ENCODE measurements at places on chromosomes 7 and 10.

DNA sequence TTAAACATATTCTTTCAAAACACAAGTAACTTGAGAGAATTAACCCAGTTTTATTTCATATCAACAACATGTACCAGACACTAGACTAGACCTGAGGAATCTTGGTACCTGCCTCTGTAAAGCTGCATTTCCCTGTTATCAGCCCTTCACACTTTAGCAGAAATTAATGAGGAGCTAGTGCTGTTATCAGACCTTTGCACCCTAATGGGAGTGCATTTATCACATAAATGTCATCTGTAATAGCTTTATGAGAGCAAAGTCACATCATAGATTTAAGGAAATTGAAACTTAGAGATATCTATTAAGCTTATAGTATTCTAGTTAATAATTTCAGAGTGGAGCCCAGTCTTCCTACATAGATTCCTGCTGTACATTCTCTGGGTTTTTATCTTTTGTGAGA, 270.4 kb upstream of the YAE1 start:
- DNase-seq, result no peak

DNA sequence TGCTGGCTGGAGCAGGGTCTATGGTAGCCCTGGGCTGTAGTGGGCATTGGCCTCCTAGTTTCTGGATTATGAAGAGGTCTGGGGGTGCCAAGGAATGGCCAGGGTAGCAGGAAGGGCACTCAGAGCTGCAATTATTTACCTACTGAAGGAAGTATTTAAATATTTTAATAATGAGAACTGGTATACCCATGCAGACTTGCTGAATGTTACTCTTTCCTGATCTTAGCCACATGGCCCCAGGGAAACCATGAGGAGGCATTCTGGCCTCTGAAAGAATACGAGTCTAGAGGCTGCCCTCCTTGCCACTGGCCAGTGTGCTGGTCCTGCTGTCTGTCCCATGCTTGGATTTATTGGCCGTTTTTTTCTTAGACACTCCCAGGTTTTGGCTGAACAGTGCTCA, 599.7 kb downstream of the LRMDA start:
- no peak for DNase-seq

- no peak for DNase-seq
Observed at GRCh38 chr10:42738679-42739078, 43.9 kb upstream of the BMS1 start.

GRCh38 chr10:15605740-15606369, 113.9 kb downstream of the ITGA8 start:
- no peak for DNase-seq

DNA sequence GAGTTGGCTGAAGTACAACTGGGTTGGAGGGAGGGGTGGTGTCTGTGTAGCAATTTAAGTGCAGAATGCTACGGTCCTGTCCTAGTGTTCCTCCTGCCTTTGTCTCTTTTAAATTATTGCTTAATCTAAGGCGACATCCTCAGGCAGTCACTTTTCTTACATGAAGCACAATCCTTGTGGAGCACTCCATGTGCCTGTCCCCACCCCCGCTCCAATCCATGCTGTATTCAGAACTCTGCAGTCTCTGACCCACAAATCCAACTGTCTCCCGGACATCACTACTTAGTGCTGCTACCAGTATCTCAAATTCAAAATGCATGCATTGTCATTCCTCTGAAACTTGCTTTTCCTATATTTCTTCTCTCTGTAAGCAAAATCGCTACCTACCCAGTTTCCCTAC, 91.4 kb upstream of the FAM133B start:
- DNase-seq, result no peak

DNA sequence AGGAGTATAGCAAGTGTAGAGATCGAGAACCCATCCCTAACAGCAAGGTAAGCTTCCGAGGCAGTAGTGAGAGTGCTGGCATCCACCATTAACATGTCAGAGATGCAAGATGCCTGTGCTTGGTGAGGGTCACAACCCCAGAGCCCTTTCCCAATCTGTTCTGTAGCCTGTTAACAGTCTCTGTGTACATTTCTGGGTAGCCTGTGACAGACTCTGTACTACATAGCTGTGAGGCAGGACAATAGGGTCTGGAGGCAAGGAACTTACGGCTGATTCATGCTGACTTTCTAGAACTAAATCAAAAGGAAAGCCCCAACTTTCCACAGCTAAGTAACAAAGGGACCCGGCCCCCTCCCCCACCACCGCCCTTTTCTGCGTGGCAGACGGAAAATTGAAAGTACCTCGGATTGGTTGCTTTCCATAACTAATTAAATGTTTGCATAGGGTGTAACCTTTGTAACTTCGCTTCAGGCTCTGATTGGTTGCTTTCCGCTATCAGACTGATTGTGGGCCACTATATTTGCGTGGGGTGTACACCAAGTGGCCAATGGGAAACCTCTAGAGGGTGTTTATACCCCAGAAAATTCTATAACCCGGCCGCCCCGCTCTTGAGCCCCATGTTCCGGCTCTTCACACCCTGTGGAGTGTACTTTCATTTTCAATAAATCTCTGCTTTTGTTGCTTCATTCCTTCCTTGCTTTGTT, 1.4 kb upstream of the TMEM168 start:
- DNase-seq, result no peak

DNA sequence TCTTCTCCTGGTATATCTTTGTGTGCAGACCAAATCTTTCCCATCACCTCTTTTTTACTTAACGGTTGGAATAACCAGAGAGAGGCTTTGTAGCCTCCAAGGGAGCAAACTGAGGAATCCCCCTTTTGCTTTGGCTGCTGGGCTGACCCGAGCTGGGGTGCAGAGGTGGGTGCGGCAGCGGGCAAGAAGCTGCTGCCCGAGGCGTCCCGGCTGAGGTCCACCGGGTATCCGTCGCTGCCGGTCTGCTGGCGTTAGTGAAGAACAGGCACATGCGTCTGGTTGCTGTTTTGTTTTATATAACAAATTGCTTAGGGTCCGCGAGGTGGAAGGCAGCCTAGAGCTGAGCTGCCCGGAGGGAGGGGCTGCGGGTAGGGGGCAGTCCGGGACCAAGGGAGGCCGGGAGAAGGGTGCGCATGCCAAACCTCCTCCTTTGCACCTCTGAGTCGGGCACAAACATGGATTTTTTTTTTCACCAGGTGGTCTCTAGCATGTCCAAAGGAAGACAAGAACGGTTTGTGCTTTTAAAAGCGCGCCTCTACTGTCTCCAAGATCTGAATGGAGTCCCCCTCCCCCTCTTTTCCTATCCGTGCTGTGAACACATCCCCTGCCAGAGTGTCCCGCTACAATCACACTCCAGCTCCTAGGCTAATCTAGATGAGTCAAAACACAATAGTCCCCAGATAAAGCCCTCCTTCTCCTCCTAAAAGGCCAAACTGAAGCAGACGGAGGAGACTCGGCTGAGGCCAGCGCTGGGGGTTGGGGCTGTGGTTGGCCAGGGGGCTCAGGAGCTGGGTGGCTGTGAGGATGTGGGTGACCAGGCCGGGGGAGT, 6.8 kb upstream of the GATA3 start:
- no peak for DNase-seq

DNA sequence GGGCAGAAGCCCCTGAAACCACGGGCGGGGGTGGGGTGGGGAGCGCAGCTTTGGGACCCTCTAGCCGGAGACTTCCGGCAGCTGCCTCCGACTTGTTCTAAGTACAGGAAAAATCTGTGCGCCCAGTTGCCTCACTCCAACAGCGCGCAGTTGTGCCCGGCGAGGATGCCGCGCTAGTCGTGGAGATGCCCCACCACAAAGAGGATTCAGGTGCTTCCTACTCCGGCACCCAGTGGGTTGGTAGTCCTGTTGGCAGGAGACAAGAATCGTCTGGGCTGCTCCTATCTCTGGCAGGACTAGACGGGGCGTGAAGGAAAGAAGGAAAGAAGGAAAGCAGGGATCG, 465 bp upstream of the NPY start:
- no peak for DNase-seq

DNA sequence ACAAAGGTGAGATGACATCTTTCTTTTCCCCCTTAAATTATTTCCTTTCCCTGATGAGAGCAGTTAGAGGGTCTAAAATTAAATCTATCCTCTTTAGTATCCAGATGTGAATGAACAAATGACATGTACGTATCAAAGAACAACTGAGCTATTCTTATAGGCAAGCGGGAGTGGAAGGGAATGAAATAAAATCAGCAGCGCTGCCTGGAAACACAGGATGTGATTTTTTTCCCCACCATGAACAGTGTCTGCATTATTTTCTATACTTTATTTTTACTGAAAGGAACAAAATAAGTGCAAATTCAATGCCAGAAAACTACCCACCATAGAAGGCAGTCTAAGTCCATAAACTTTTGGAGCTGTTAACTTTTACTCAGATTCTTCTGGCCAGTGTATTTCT, 40.6 kb downstream of the SLC26A4 start:
- no peak for DNase-seq

DNA sequence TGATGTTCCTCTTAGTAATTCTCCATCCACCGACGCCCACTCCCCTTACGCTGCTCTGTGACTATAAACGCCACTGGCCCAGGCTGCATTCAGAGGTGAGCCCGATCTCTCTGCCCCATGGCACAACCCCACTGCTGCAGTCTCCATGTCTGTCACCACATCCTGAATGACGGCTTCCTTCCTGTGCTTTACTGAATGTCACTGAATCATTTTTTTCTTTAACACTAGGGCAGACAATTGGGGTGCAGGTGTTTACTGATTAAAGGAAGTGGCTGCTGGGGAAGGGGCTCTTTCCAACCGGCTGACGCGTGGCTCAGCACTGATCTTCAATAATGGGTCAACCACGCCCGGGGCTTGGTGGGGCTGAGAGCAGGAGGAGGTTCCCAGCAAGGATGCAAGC, 208.3 kb downstream of the USP6NL start:
- no peak for DNase-seq

DNA sequence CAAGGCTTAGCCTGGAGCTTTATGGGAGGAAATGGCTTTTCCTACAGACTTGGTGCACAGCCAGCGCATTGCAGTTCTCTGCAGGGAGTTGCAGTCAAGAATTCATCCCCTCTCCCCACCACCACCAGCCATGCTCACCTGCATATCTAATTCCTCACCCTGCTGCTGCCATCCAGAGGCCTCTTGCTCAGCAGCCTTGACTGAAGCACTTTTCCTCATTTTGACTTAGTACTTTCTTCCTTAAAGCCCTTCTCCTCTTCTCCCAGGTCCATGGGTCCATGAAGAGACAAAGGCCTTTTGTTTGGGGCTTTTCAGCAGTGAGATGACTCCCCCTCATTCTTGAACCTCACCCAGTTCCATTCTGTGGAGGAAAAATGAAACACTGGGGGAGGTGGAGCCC, 39.7 kb upstream of the GPR141 start:
- DNase-seq, result no peak

DNA sequence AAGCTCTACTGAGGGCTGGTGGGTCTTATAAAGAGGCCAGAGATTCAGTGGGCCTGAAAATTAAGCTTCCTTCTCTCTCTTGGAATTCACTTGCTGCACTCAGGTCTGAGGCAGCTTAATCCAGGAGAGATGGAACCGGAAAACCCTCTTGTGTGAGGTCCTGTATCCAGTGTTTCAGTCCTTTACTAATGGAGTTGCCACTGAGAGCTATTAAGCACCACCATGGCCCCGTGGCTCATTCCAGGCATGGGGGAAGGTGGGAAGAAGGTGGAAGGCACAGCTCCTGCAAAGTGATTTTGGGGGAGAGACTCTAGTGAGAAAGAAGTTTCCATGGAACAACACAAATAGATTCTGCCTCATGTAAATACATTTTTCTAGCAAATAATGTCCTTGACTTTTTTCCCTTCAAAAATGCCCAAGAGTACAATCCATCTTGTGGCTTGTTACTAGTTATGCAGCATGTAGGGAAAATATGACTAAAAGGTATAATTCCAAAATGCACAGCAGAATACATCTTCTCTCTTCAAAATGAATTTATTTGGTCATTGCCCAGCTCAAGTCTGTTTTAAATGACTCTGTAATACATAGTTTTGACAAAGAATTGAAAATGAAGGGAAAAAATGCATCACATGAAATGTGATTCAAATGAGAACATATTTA, 46.7 kb upstream of the FOXI2 start:
- no peak for DNase-seq

- DNase-seq, result no peak
Observed at GRCh38 chr10:92886334-92886961, 38.1 kb downstream of the EXOC6 start.

GRCh38 chr10:129259128-129259815, 207.8 kb upstream of the MGMT start:
- DNase-seq, result no peak

GRCh38 chr10:986881-987619, 1.2 kb upstream of the GTPBP4 start:
- no peak for DNase-seq

GRCh38 chr7:21071561-21072501, 285.1 kb upstream of the SP8 start:
- DNase-seq, result no peak

DNA sequence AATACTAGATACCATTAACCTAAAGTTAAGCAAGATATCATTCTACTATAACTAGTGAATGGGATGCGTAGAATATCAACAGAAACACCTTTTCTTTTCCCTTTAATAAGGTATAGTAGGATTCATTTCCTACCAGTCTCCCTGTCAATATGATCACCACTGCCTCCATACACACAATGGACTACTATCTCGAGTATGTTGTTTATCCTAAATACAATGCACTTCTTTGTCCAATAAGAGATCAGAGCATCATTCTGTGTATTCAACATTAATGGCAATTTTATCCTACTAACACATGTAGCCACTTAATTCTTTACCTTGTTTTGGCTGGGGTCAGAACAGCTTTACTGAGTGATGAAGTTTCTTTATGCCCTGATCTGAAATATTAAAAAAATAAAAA, 276.3 kb downstream of the TFEC start:
- DNase-seq, result no peak

DNA sequence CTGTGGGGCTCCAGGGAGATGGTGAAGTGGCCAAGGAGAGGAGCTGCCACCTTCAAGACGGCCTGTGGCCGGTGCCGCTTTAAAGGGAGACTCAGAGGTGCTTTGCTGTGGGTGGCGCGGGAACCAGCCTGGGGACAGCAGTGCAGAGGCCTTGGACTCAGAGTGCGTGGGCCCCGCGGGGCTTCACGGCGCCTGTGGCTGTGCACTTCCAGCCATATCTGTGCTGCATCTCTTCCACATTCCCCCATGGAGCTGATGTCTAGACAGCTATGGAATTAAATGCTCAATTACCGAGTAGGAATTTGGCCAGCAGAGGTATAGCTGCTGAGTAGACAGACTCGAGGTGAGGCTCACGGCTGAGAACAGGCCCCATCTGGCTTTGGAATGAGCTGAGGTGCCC, 41.7 kb downstream of the HTRA1 start:
- no peak for DNase-seq

DNA sequence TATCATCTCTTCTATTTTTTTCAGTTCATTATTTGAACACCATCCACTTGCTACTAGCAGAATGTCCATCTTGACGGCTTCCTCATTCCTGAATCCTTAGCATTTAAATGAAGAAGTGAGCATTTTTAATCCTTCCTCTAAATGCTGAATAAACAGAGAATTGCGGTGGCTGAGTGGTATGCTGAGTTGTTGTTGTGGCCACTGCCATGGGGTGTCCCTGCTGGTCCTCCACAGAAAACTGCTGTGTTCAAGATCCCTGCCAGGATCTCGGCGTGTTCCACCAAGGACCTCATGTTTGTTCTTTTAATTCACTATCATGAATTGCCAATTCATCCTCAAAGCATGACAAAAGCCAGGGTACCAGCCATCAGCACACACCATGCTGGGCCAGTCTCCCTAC, 48.9 kb upstream of the HABP2 start:
- no peak for DNase-seq

GRCh38 chr7:44966731-44967538, 11.9 kb downstream of the MYO1G start:
- DNase-seq, result no peak

GRCh38 chr7:117946151-117946633, 73.0 kb upstream of the CTTNBP2 start:
- no peak for DNase-seq

- DNase-seq, result no peak
Observed at GRCh38 chr7:27184337-27185012, 557 bp downstream of the HOXA11 start.
